H1 (cell line): ENCODE measurements at places on chromosomes 12 and 14. TPM values are rescaled to one million over a fixed set of nuclear protein-coding genes. Genes with fewer than 3 reads are reported as not detected.
A peak's percentile ranks its signal among the peaks of the same experiment; 100 is the strongest.

Gene OR10P1
- not detected in 2 replicates for total RNA-seq

- H3K27ac ChIP-seq = no peak overlapping the region
- H3K4me1 ChIP-seq = no peaks in the 10 kb centered on the region
- no peaks in the 10 kb centered on the region for H3K27me3 ChIP-seq
Measured at GRCh38 chr12:130428116-130428515, 90.4 kb downstream of the PIWIL1 start.

DNA sequence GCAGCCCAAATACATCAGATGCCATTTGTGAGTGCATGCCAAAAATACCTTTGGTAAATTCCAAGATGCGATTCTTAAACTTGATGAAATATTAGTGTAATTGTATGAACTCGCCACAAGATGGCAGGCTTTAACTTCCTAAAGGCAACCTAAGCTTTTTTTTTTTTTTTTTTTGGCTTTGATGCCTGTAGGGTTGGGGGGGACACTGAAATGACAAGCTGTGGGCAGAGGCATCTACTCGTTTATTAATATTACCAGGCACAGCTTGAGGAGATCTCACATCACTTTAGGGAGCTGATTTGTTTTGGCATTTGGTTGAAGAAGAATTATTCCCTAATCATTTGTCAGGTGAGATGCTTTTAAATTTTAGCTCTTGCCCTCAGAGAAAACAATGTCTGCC lies 126.7 kb upstream of the CCDC196 start:
- no peak overlapping the region for H3K4me3 ChIP-seq
- no peak for DNase-seq
- H3K4me1 ChIP-seq = 0 out of 2 replicates have a peak, but pooled peaks cover 6% of the 10 kb centered on the region
- no peak overlapping the region for H3K27ac ChIP-seq

DNA sequence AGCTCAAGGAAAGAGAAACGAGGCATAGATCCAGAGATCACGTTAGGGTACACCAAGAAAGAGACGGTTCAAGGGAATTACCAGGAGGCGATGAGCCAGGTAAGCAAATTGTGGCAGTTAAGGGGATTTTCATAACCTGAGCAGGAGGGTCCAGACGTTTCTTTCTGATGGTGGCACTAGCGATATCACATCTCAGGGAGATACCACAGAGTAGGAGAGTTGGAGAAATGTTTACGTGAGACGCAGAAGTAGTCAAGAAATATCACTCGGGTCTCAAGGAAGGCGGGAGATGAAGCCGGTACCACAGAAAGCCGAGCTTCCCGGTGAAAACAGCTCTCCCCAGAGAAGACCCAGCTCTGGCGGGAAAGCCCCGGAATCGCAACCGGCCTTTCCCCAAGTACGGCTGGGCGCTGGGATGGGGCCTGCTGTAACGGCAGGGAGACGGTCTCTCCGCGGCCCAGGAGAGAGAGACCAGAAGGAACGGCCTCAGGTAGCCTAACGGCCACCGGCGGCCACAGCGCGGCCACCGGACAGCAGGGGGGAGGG lies 485 bp downstream of the SENP1 start:
- DNase-seq = no peak
- no peaks in the 10 kb centered on the region for H3K27me3 ChIP-seq
- H3K4me3 ChIP-seq = peak overlapping the region; percentile 93

DNA sequence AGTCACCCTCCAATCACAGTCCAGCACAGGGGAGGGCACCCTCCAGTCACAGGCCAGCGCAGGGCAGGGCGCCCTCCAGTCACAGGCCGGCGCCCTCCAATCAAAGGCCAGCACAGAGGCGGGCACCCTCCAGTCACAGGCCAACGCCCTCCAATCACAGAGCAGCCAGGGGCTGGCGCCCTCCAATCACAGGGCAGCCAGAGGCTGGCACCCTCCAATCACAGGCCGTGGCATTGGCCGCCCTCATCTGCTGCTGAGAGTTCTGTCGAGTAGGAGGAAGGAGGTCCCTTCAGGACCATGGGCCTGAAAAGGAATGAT lies 26.6 kb downstream of the DDX51 start:
- H3K4me3 ChIP-seq = no peak overlapping the region
- H3K27ac ChIP-seq = no peak overlapping the region
- peaks cover 15% of the 10 kb centered on the region for H3K36me3 ChIP-seq
- H3K4me1 ChIP-seq = no peaks in the 10 kb centered on the region; the same call in 1 of the 2 replicates
- no peaks in the 10 kb centered on the region for H3K27me3 ChIP-seq
- no peak for DNase-seq

- H3K36me3 ChIP-seq = no peaks in the 10 kb centered on the region
- no peak overlapping the region for H3K4me3 ChIP-seq
- H3K27me3 ChIP-seq = no peaks in the 10 kb centered on the region
- H3K27ac ChIP-seq = no peak overlapping the region
Measured at GRCh38 chr14:44586910-44587309, 79.8 kb upstream of the FSCB start.

GRCh38 chr14:25832585-25832984 lies 765.2 kb downstream of the NOVA1 start:
- H3K27ac ChIP-seq = no peak overlapping the region
- no peaks in the 10 kb centered on the region for H3K36me3 ChIP-seq
- no peak overlapping the region for H3K4me3 ChIP-seq
- DNase-seq = no peak
- H3K27me3 ChIP-seq = no peaks in the 10 kb centered on the region
- no peaks in the 10 kb centered on the region for H3K4me1 ChIP-seq

- H3K4me1 ChIP-seq = peaks cover 8% of the 10 kb centered on the region
- no peak overlapping the region for H3K4me3 ChIP-seq
- H3K27ac ChIP-seq = no peak overlapping the region
- no peaks in the 10 kb centered on the region for H3K36me3 ChIP-seq
- DNase-seq = no peak
- no peaks in the 10 kb centered on the region; the same call in 1 of the 2 replicates for H3K27me3 ChIP-seq
Measured at GRCh38 chr12:112843287-112843686, 51.7 kb downstream of the RPH3A start.

DNA sequence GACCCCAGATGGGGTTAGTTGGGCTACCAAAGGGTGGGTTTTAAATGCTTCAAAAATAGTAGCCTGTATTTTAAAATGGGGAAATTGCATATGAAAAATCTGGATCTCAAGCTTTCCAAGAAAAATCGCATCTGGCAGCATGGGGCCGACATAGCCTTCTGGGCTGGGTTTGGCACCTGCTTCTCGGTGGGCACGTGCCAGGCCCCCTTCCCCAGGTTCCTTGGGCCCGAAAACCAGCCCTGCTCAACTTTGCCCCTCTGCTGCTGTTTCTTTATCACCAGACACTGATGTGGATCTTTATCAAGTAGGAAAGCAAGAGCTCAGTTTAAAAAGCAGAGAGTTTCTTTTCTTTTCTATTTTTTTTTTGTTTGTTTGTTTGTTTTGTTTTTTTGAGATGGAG lies 95.1 kb downstream of the DICER1 start:
- no peaks in the 10 kb centered on the region for H3K4me1 ChIP-seq
- H3K36me3 ChIP-seq = no peaks in the 10 kb centered on the region
- no peak overlapping the region for H3K27ac ChIP-seq
- DNase-seq = no peak
- no peaks in the 10 kb centered on the region for H3K27me3 ChIP-seq

Gene BDKRB2
- total RNA-seq = 0.13 TPM in 2 replicates

- peak overlapping the region; percentile 58; the same call in 1 of the 2 replicates for H3K27ac ChIP-seq
- H3K4me1 ChIP-seq = peaks cover 4% of the 10 kb centered on the region; the same call in 1 of the 2 replicates
- no peak overlapping the region for H3K4me3 ChIP-seq
- H3K36me3 ChIP-seq = no peaks in the 10 kb centered on the region
- DNase-seq = no peak
- no peaks in the 10 kb centered on the region for H3K27me3 ChIP-seq
Measured at GRCh38 chr14:91830777-91831176, 36.6 kb downstream of the TC2N start.

GRCh38 chr12:78164154-78164553 lies 333.5 kb downstream of the NAV3 start:
- no peak for DNase-seq
- no peak overlapping the region for H3K27ac ChIP-seq
- no peaks in the 10 kb centered on the region for H3K4me1 ChIP-seq
- H3K36me3 ChIP-seq = no peaks in the 10 kb centered on the region
- no peaks in the 10 kb centered on the region for H3K27me3 ChIP-seq
- H3K4me3 ChIP-seq = no peak overlapping the region

DNA sequence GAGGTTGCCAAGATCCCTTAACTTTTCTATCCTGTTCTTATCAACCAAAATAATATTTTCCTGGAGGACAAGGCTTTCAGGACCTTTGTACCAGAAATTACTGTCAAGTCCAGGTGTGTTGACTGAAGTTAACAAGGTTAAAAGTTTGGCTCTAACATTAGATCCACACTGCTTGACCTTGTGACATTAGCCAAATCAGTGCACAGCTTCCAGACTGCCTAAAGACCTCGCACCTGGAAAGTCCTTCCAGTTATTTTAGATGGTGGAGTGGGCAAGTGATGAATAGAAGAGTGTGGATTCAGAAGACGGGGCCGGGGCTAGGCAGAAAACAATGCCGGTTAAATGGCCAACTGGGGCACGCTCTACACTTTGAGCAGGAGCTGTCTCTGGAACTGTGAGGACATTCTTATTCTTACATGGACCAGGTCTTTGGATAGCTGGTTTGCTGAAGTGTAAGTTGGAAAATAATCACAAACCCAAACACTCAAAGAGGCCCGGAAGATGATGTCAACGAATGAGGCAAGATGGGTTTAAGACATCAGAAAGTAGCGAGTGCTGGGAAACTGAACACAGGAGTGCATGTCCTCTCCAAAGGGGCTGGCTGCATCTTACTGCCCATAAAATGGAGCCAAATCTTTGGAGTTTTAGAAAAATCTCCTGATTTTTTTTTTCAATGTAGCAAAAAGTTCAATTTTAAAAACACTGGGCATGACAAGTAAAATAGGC lies 56.3 kb downstream of the NIN start:
- H3K36me3 ChIP-seq = peaks cover 13% of the 10 kb centered on the region
- no peaks in the 10 kb centered on the region for H3K27me3 ChIP-seq
- no peak overlapping the region for H3K27ac ChIP-seq
- H3K4me1 ChIP-seq = no peaks in the 10 kb centered on the region
- H3K4me3 ChIP-seq = no peak overlapping the region
- DNase-seq = no peak

- H3K27ac ChIP-seq = no peak overlapping the region
- no peaks in the 10 kb centered on the region for H3K27me3 ChIP-seq
- no peak overlapping the region for H3K4me3 ChIP-seq
- DNase-seq = no peak
Measured at GRCh38 chr12:9943240-9943639, 11.1 kb upstream of the CLEC2A start.

- no peaks in the 10 kb centered on the region for H3K27me3 ChIP-seq
- no peaks in the 10 kb centered on the region for H3K36me3 ChIP-seq
- no peak overlapping the region for H3K4me3 ChIP-seq
- H3K4me1 ChIP-seq = no peaks in the 10 kb centered on the region
- DNase-seq = no peak
Measured at GRCh38 chr12:63945777-63946176, 101.3 kb downstream of the SRGAP1 start.

DNA sequence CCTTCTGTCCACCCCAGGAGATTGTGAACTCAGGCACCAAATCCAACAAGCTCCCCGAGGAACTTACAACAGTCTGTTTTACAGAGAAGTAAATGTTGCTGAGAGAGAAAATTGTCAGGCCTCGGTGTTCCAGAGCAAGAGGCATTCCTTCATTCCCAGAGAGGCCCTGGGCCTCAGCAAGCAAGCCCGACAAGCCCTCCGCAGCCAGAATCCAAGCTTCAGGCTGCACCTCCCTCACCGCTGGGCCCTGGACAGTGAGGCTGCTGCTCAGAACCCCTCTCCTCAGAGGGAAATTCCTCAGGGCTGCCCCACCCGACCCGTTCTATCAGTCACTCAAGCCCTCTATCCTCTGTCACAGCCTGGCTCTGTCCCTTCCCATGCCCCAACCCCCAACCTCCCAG lies 56.4 kb downstream of the ZFP36L1 start:
- no peak for DNase-seq
- H3K36me3 ChIP-seq = no peaks in the 10 kb centered on the region
- H3K27ac ChIP-seq = no peak overlapping the region
- no peak overlapping the region for H3K4me3 ChIP-seq

- H3K27ac ChIP-seq = no peak overlapping the region
- H3K4me3 ChIP-seq = no peak overlapping the region
- no peaks in the 10 kb centered on the region for H3K27me3 ChIP-seq
Measured at GRCh38 chr14:95445161-95445560, 71.3 kb downstream of the SYNE3 start.

DNA sequence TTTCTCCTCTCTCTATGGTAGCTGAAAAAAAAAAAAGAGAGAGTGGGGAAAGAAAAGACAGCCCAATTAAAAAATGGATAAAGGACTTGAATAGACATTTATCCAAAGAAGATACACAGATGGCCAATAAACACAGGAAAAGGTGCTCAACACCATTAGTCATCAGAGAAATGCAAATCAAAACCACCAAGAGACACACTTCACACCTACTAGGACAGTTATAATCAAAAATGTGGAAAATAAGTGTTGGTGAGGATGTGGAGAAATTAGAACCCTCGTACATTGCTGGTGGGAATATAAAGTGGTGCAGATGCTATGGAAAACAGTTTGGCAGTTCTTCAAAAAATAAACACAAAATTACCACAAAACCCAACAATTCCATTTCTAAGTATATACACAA lies 172.4 kb upstream of the GRIN2B start:
- no peak overlapping the region for H3K27ac ChIP-seq
- no peak for DNase-seq
- no peak overlapping the region for H3K4me3 ChIP-seq
- no peaks in the 10 kb centered on the region for H3K27me3 ChIP-seq
- no peaks in the 10 kb centered on the region for H3K36me3 ChIP-seq

DNA sequence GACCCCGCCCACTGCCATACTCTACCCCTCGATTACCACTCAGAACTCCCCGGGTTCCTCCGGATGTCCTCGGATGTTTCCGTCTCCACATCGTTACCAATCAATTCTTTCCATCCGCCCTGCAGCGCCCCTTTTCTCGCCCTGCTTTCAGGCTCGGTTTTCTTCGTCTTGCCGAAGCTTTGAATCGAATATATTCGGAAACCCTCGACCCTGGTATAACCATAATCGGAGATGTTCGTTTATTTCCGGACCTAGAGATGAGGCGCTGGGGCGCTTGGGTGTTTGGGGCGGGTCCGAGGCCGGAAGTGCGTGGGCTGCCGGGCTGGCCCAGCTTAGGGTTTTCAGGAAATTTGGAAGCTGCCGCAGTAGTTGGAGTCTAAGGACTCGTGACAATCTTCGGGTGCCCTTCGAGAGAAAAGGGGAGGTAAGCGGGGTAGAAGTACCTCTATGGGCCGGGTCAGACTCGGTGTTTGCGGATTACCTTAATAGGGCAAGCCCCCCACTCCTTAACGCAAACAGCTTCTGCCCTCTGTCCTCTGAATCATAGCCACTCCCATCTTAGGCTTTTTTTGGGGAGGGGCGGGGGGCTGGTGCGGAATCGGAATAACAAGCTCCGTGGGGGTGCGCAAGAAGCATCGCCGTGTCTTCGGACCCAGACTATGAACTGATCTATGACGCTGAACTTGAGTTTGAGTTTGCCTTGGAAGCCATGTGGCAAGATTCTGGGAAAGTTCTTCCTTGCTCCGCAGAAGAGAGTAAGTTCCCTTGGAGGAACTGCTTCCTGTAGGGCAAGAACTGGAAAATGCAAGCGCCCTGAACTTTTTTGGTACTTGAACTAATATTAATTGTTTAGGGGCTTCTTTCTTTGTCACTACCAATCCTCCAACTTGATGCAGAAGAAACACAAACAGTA lies at the start of gene C14orf119:
Gene C14orf119 (plus strand): TSS at position 310 of the 913 bp plus-strand sequence. CDS start 2,154 bp downstream, outside the sequence.
- H3K4me1 ChIP-seq = no peaks in the 10 kb centered on the region
- H3K36me3 ChIP-seq = peaks cover 43% of the 10 kb centered on the region
- peak within 1 kb of the TSS; percentile 99 for H3K27ac ChIP-seq
- no peak for DNase-seq
- H3K4me3 ChIP-seq = peak within 1 kb of the TSS; percentile 97
- H3K27me3 ChIP-seq = no peaks in the 10 kb centered on the region
